Left ventricle myocardium superior (tissue), 1 donor: ENCODE measurements at places on chromosomes 16 and 17.

DNA sequence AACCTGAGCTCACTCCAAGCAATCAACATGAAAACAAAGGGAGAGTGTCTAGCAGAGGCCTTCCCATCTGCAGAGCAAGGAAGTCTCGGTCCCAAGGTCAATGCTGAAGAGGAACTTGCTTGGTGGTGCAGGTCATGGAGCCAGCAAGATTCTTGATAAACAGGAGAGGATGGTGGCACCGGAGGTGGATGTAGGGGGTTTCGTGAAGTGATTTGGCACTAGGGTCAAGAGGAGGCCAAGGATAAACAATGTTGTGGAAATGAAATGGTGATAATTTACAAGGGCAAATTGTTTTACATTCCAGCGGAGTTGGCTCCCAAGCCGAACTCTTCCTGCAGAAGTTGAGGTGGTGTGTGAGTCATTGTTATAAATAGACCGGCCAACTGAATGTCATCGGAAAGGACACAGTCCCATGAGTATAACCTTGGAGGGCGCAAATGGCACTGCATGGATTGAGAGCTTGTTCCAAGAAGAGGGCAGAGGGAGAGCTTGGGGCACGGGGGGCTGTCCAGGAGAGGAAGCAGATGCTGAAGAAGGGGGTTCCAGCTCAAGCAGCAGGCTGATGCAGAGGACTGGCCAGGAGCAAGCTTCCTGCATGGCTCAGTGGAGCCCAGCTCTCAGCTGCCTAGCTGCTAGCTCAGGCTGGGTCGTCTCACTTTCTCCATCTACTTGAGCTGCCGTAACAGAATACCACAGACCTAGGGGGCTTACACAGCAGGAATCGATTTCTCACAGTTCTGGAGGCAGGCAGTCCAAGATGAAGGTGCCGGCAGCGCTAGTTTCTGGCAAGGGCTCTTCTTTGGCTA lies 136.6 kb downstream of the COPRS start:
- DNase-seq: peak; percentile 48

DNA sequence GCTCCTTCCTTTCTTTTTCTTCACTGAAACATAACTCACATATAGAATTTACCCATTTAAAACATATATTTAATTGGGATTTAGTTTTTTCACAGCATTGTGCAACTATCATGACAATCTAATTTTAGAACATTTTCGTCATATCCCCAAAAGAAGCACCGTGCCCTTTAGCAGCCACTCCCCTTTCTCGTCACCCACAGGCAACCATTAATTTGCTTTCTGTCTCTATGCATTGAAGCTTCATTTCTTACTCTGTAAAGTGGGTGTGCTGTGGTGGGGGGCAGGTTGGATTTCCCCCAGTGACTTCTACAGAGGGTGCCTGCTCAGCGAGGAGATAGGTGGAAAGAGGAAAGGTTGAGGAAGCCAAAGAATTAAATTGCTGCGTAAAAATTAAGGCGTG lies 35.8 kb downstream of the MRC2 start:
- DNase-seq: no peak

- no peak for DNase-seq
These were observed 29.9 kb downstream of the NOG start for GRCh38 chr17:56623383-56623782.

DNA sequence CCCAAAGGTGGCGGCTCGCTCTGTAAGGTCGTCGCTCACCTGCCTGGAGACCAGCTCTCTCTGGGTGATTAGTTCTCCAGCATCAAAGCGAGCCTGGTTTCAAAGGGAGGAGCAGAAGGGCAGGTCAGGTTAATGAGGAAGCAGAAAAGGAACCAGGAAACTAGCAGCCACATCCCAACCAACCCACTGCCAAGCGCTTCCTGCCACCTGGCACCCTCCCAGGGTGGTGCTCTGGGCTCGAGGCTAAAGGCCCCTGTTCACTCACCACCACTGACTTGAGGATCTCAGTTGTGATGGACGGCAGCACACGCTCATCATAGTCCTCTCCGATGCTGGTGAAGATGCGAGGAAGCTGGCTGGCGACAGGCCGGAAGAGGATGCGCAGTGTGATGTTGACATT lies 5.6 kb downstream of the PHB1 start:
- no peak for DNase-seq

DNA sequence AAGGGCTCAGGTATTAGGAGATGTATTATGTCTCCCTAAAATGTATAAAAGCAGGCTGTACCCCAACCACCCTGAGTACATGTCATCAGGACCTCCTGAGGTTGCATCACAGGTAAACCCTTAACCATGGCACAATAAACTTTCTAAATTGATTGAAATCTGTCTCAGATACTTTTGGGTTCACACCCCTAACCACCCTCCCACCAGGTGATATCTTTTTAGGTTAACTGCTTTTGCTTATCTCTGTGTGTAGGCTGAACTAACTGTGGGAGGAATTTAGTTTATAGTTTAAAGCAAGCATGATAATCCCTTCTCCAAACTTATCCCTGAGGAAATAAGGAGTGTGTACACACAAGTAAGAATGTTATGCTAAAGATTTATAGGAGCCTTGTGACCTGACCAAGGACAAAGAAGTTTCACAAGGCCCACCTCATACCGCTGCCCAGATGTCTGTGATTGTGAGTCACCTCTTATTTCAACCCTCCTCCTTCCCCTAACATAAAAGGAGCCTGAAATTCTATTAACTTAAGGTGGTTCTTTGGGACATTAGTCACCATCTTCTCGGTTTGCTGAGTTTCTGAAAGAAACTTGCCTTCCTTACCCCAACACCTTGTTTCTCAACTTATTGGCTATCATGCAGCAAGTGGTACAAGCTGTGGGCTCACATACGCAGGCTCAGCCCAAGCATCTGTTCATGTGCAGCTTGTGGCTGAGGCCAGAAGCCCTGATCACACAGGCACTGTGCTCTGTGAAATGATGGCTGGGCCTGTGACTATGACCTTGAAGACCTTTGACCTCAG lies 11.3 kb downstream of the PRSS22 start:
- no peak for DNase-seq
